ENCODE measurements at places on chromosomes 5 and 9.

DNA sequence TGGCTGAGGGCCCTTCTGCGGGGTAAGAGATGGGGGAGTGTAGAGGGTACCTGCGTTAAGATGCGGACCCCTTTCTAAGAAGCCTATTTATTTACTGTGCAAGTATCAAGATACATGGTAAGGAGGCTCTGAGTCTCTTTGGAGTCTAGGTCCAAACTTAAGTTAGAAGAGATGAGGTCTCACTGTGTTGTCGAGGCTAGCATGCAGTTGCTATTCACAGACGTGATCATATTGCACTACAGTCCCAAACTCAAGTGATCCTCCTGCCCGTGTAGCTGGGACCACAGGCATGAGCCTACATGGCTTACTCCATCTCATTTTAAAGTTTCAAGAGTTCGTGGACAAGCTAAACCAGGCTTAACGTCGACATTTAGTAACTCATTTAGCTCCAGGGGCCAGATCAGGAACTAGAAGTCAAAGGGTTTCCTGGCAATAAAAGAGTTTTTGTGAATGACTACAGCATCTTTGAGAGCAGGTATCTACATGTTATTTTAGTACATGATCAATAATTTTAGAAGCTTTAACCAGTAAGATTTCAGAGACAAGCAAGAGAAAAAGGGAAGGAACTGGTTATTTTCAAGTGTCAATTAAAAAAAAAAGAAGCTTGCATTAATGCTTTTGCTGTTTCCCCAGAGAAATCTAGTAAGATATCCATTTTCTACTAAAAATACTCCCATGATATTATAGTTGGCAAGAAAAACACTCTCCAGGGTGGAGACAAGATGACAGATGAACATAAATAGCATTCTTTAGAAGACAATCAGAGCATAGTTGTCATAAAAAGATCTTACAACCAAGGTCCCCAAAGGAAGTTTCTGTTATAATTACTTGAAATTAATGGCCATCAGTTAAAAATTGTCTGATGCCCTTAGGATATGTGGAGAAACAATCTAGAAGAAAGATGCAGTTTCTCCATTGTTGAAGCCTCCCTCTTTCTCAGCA, 141.3 kb downstream of the SCAMP1 start:
- DNase-seq, result no peak

DNA sequence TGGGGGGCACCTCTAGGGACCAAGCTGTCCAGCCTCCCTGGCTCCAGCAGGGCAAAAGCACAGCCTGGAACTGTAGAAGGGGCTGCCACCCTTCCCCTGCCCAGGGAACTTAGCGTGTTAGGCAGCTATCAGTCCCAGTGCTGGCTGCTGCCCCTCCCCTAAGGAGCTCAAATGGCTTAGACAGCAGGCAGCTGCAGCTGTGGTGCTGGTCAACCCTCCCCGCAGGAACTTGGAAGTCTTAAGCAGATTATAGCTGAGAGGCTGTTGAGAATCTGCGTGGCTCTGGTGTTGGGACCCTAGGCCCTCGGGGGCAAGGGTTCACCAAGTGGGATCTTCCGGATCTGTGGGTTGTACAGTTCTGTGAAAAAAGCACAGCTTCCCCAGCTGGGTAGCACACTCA, 536.5 kb upstream of the CDH10 start:
- DNase-seq, result no peak

- no peak for DNase-seq
These were observed 8.5 kb upstream of the ACSL6 start for GRCh38 chr5:132019857-132020555.

DNA sequence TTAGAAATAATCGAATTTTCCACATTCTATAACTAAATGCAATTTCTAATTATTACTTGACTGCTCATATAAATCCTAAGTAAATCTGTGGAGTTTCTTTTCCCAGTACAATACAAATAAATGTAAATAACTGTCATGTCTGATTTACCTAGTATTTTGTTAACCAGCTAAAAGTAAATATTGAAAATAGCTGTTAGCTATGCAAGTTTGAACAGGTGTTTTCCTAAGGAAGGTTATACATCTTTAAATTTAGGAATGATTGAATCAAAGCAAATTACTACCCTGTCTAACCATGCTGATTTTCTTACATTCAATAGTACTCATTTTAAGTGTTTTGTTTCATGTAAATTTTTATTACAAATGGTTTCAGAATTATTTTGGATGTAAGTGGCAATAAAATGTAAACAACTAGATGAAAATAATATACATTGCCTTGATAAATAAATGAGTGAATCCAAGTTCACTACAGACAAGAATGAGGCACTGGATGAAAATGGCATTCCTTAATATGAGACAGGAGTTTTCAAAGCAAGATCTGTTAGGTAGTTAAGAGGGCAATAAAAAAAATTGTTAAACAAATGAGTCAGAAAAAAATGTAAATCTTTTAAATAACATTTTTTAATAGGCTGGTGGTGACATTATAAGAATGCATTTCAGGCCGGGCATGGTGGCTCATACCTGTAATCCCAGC, 15.8 kb downstream of the MCIDAS start:
- no peak for DNase-seq

- DNase-seq, result no peak
These were observed 271.6 kb downstream of the SYK start for GRCh38 chr9:91073049-91073810.

DNA sequence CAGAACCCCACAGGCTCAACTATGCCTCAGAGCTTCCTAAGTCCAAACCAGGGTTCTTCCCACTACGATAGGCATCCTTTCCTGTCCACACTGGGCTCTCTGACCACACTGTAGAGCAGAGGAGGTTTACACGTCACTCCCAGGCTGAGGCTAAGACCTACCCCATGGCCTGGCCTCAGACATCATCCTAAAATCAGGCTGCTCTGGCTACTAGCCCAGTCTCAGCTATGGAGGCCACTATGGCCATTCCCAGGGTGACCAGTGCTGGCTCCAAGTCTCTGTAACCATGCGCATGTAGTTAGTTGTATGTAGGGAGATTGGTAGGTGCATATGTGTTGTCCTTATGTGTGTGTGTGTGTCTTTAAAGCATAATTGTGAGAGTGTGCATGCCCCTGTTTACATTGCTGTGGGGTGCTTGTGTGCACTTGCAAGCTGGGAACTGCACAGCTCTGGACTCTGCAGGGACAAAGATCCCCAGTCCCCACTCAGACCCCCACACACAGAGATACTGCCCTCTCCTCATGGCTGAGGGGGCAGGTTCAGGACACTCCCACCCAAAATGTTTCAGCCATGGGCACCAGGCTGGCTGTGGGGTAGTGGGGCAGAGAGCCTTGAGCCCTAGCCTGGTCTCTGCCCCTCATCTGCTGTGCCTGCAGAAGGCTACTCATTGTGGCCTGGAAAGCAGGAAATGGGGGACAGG, 12.3 kb downstream of the PDLIM4 start:
- no peak for DNase-seq
